ENCODE measurements at places on chromosomes 12 and 14.
A peak's percentile ranks its signal among the peaks of the same experiment; 100 is the strongest.

DNA sequence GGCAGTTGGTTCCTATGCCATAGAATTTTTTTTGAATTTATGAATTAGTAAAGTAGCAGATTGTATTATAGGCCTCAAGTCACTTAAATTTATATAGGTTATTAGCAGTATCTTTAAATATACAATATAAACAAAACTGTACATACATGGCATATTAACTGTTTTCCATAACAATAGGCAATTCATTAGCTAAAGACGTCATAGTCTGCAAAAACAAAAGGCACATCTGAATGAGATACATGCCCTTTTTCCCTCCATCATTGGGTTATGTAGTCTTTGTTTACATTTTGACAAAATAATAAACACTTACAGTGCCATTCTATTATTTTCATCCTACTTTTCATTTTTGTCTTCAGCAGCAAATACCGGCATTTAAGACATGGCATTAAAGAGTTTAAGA is 1.1 kb upstream of the VCPKMT start:
- DNase-seq = no peak

DNA sequence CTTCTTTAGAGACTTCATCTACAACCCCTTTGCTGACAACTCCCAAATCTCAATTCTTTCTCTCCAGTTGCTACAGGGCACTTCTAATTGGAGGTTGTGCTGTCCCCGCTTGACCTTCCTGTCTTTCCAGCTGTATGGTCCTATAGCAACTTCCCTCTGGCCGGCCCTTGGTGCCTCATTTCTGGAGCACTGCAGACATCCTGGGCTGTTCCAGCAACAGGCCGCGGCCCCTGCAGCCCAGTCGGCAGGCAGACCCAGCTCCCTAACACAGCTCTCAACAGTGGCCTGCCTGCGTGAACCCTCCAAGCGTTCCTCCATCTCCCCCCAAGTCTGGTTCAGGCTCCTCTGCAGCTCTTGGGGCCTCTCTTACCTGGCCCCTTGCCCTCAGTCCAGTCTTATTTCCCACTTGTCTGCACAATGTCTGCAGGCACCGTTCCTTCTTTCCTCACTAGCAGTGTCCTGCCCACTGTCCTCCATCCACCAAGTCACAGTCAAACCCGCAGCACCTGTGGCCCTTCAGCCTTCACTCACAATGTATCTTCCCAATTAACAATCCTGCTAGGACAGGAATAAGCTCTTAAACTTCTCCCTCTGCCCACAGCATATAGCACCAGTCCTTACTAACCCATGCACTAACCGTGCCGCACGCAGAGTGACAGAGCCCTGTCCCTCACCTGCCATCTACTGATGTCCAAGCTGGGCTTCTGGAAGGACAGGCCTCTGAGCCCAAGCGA is 1.6 kb upstream of the EML1 start:
- no peak for DNase-seq

GRCh38 chr12:116222358-116222757 is 55.1 kb downstream of the MED13L start:
- DNase-seq = peak; percentile 95

DNA sequence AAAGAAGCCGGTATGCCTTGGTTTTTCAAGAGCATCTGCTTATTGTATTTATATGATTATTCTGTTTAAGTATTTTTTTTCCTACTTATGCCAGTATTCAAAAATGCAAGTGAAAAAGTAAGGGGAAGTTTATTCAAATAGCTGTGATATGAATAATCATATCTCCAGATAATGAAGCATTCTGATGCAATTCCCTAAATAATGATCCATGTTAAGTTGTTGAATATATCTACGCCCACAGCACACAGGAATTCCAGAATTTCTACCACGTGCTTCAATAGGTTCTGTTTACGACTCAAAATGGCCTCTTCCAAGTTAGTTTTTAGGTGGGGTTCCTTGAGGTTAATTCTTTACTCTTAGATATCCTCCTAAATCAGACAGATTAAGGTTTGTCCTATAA is 208.3 kb downstream of the NAV3 start:
- DNase-seq = no peak

GRCh38 chr12:108678104-108678730 is 44.5 kb upstream of the SELPLG start:
- no peak for DNase-seq

DNA sequence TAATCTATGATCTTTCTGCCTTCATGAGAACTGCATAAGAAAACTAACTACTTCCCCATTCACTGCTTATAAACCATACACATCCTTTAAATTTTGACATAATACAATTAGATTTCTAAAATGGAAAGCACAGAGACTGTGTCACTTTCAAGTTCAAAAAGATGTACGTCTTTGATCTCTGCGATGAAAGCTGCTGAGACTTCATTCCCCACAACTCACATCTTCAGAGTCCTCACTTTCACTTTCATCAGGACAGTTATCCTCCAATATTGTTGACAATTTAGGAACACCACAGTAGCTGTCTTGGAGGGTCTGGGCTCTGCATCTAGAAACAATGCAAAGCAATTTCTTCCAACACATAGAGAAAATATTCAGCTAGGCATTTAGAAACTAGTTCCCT is 47.9 kb upstream of the KCNC2 start:
- DNase-seq = no peak

GRCh38 chr14:69249603-69250002 is 10.4 kb upstream of the GALNT16 start:
- no peak for DNase-seq

DNA sequence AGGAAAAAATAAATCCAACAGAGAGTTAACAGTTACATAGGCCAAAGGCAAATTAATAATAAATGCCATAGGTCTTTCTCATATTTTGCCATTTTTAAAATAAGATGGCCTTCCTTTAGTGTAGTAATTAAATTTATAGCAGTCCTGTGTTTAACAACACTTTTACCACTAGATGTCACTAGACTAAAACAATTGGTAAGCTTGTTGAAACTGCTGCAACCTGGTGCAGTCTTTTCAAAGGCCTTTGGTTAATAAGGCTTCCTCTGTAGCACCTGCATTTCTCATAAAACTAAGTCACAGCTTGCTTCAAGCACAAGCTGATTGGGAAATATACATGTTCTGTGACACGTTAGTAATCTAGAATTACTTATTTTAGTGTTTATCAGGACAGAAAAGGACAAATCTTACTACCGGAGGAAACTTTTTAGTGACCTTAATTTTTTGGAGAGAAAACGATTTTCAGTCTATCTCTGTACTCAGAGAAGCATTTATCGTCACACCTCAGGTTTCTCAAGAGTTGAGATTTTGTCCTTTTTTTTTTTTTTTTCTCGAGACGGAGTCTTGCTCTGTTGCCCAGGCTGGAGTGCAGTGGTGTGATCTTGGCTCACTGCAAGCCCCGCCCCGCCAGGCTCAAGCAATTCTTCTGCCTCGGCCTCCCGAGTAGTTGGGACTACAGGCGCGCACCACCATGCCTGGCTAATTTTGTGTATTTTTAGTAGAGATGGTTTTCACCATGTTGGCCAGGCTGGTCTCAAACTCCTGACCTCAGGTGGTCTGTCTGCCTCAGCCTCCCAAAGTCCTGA is 20.0 kb downstream of the BORCS5 start:
- peak; percentile 85 for DNase-seq

DNA sequence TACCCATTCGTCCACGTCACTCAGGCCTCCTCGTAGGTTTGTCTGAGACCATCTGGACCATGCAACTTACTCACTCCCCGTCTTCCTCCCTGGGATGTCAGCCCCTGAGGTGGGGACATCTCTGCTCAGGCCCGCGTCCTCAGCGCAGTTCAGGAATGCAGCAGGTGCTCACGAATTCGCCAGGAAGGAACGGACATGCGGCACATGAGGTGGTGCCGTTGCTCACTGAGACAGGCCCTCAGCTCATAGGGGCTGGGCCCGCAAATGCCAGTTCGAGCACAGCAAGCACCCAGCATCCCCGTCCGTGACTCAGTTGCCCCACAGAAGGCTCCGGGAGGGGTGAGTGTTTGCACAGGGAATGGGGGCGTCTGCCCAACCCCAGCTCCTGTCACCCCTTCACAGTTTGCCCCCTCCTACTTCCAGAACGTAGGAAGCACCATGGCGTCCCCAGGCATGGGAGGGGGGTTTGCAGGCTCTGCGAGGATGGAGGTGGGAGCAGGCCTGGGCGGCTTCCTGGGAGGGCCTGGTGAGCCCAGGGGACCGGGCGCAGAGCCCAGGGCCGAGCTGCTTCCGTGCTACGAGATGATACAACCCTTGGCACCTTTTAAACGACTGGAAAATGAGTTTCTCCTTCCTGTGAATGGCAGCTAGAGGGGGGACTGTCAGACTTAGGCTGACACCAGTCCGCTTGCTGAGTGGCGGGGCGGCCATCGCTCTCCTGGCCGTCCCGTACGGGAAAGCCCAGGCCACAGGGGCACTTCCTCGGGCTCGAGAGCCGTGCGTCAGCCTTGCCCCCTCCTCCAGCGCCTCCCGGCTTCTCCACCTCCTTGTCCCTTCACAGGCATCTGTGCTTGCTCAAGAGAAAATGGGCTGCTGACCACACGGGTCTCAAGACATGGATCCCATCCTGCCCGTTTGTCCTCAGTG is 6.9 kb downstream of the GALNT9 start:
- no peak for DNase-seq

- peak; percentile 81 for DNase-seq
Measured at GRCh38 chr12:84136862-84137367, 775.7 kb downstream of the SLC6A15 start.

- peak; percentile 45 for DNase-seq
Measured at GRCh38 chr12:68236421-68237059, 10.9 kb upstream of the IL26 start.

DNA sequence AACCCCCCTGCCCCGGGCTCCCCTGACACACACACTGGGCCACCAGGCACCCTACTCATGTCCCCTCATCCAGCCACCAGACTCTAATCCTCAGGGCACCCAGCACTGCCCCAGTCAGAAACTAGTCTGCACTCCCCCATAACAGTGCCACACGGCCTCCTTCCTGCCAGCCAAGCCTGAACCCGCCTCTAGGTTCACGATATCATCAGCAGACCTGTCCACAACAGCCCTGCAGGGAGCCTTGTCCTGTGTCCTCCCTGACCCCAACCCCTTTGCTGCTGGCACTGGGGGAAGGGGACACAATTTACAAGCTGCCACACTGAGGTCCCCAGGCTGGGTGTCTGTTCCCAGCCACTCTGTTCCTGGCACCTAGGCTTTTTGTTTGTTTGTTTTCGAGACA is 33.6 kb downstream of the LTBP2 start:
- DNase-seq = no peak

DNA sequence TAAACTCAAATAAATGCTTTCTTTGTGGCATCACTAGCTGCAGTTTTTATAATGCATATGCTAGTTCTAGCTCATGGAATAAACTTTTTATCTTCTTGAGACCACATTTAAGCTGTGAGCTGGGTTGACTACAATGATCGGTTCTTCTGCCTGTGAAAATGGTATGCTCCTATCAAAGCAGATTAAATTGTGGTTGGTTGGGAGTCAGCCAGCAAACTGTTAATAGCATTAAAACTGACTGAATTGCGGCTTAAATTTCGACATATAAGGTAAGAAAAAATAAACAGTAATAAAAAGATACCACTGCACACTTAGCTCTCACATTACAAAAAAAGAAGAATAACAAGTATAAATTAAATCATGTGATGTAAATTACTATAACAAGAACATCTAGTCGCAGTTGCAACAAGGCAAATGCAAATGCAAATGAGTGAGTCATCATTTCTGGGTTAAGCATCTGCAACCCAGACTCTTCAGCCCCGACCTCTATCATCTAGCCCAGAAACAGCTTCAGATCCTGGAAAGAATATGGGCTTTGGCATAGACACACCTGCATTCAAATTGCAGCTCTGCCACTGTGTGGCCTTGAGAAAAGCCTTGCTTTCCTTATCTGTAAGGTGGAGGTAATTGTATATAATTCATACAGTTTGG is 19.8 kb upstream of the DHRS7 start:
- DNase-seq = peak; percentile 23

DNA sequence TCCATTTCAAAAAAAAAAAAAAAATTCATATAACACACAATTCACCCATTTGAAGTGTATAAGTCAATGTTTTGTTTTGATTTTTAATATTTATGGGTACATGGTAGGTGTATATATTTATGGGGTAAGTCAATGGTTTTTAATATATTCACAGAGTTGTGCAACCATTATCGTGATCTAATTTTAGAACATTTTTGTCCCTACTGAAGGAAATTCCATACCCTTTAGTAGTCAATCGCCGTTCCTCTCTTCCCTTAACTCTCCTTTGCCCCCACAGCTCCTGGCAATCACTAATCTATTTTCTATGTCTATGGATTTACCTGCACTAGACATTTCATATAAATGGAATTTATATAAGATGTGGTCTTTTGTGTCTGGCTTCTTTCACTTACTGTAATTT is 92.8 kb downstream of the TRAFD1 start:
- DNase-seq = peak; percentile 11

DNA sequence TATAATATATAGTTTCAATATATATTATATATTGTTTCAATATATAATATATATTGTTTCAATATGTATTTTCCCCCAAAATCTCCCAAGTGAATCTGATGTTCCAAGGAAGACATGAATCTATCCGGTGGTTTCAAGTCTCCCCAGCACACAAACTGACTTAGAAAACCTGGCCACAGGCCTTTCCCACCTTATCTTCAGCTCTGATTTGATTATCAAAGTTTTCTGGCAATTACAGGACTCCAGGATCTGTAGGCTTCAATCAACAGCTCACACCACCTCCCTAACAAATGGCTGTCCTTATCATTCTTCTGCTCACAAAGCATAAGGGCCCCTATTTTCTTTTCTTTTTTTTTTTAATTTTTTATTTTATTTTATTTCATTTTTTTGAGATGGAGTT is 22.7 kb upstream of the SPTSSA start:
- DNase-seq = no peak

- peak; percentile 42 for DNase-seq
Measured at GRCh38 chr14:68978172-68978911, 760 bp downstream of the ACTN1 start.

DNA sequence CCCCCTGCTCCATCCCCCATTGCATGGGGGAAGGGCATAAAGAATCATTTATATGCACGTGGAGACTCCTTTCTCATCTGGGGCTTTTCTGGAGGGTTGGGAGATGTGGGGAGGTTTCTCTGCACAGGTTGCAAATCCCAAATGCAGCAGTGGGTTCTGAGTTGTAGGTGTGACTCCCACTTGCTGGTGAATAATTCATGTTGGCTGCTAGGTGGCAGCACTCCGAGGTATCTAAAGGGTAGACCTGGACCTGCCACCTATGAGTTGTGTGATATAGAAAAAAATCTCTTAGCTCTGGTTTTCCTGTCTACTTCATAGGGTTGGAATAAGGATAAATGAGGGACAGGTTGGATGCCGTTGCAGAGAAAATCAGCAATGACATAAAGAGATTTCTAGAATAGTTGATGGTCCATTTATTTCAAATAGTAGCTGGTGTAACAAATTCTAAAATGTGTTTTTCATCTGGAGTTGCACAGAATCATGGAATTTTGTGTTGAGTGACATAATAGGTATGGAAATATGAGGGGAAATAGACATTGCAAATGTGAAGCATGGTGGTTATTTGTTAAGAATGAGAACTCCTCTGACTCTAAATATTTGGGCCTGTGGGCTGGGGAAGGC is 4.6 kb downstream of the MARCHF9 start:
- no peak for DNase-seq

DNA sequence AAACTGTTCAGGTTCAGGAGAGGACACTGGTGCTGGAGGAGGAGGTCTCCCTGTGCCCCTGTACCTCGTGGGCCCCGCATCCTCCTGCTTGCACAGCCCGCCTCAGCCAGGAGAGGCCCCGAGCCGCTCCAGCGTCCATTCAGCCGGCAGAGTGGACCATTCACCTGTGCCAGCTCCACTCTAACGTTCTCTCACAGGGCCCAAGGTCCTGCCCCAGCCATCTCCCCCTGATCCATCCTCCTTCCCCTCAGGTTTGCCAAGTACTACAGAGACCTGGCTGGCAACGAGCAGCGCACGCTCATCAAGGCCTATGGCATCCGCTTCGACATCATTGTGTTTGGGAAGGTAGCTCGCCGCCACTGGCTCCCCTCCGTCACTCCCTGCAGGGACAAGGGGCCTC is 22.2 kb downstream of the P2RX4 start:
- DNase-seq = no peak

Data from fibroblast of mammary gland (primary cell).